Left renal pelvis (tissue), 4 donors: ENCODE measurements at places on chromosomes 2 and 18.

DNA sequence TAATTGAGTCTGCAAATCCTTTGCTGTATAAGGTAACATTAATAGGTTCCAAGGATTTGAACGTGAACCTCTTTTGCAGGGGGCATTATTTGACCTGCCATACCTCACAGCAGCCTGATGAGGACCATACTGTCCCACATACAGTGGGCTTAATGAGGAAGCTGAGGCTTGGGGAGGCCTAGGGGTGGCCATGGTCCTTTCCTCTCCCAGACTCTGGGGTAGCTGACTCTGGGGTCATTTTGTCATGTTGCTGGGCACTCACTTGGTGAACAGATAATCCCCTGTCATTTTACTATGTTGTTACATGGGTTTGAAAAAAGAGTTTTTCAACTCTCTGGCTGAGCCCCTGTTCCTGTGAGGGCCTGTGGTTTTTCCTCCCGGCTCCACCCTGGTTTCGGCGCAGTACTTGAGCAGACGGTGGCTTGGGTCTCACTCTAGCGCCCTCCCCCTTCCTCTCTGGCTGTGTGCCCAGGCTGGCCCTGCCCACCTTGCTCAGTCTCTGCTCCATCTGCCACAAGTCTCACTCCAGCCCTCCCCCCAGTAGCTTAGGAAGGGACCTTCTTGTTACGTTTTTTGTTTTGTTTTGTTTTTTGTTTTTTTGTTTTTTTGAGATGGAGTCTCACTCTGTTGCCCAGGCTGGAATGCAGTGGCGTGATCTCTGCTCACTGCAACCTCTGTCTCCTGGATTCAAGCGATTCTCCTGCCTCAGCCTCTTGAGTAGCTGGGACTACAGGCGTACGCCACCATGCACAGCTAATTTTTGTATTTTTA is 21.0 kb downstream of the INPP4A start:
- DNase-seq = no peak

DNA sequence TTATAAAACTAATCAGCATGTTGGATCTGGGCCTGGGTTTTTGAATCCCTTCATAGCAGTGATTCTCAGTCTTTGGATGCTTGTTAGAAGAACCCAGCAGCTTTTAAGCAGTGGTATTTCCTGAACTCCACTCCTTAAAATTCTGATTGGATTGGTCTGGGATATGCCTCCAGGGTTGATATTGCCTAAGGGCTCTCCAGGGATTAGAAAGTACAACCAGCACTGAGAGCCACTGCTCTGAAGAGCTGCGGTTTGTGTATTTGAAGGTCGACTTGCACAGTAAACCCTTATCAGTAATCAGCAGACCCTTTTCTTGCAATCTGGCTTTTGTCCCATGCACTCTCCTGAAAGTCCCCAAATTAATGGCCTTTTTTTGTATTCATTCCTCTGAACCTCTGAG is 17.0 kb upstream of the RBMS1 start:
- no peak for DNase-seq

- no peak for DNase-seq
These were observed 3.9 kb downstream of the SALL3 start for GRCh38 chr18:78983512-78983911.

DNA sequence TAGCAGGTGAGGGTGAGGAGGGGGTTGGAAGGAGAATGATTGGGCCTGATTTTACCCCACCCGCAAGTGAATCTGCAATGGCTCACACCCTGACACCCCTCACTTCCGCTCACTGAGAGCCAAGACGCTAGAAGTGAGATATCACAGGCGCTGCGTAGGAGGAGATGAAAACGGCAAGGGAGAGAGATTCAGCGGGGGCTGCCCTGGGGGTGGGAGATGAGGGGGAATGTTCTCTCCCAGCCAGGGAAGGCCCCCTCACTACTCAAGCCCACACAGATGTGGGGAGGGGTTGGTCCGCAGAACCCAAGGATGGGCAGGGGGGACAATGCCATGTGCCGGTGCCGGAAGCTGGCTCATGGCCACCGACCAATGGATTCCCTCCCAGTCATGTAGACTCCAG is 32.9 kb downstream of the LOXHD1 start:
- DNase-seq = no peak

DNA sequence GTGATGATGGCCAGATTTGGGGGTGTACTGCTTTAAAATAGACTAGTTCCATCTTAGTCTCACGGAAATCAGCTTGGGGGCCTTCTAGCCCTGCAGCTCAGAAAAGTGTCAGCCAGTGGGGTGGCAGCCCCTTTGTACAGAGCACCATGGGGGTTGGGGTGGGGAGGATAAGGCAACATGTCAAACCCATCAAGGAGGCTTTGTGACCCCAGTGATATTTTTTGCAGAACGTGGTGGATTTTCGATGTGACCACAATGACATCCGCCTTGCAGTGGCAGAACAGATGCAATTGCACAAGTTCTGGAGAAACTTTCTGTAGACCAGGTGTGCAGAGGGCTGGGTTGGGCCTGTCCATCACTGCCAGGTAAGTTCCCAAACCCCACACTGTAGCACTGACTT is 3.0 kb upstream of the CD8A start:
- no peak for DNase-seq
